Activated T-cell treated with anti-CD3 and anti-CD28 coated beads for 24 hours (primary cell): ENCODE measurements at places on chromosomes 7 and 10.

DNA sequence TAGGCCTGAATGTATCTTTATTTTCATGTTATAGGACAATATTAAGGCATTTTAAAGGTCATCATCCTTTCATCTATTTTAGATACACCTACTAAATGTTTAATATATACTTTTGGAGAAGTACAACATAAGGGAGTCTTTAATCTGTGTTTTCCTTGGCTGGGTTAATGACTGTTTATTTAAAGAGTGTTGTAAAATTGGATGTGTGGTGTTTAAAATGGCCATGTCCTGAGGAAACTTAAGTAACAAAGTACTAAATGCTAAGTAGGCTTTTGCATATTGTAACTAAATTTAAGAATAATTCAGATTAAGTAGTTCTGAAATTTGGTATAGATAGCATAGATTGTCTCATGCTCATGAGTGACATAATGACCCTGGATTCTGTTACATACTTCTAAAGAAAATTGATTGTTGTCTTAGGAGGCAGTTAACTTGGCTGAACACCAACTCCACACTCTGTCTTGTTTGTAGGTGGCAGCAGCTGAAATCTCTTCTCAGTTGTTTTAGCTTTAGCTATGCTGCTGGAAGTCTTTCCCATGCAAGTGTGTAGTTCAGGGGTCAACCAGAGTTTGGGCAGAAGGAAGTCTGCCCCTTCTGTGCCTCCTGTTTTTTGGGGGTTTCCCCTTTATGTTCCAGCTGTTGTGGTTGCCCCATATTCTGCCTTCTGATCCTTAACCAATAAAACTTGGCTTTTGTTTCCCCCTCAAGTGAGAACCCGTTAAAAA, 29.2 kb downstream of the DLD start:
- no peak for DNase-seq

DNA sequence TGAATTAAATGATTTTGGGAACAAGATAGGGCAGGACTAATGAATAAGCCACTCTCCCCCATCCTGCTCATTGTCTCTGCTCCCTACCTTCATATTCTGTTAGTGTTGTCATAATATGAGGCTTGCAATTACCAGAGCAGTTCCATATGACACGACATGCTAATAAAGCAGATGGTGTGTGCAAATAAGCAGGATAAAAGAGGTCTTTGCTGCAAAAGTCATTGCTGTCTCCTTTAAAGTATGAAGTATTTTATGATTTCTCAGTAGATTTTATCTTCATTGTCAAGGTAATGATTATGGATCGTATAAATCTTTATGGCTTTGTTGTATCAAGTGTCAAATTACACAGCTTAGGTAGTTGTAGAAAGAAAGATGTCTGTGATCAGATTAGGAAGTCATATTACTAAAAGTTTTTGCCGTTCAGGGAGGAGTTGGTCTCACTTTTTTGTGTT, 114.8 kb downstream of the SDK1 start:
- no peak for DNase-seq

- no peak for DNase-seq
These were observed 68.9 kb downstream of the NEURL1 start for GRCh38 chr10:103562383-103562782.

- DNase-seq, result no peak
These were observed 149.5 kb downstream of the SEC23IP start for GRCh38 chr10:120041807-120042559.

DNA sequence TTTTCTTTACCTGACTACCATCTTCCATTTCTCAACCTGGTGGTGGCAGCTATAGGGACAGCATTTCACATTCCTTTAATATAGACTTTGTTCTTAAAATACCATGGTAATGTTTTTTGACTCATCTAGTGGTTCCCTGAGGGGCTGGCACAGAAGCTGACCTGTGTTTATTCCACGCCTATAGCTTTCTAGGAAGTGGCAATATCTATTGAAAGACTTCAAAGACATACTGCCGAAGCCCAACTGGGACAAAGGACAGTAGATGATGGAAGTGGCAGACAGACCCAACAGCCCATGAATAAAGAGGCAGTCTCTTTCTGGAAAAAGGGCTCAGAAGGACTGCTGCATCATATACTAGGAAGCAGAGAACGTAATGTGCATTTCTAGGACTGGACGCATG, 11.2 kb downstream of the SUN3 start:
- no peak for DNase-seq

- DNase-seq, result no peak
These were observed 120.0 kb downstream of the MKX start for GRCh38 chr10:27625452-27626211.

DNA sequence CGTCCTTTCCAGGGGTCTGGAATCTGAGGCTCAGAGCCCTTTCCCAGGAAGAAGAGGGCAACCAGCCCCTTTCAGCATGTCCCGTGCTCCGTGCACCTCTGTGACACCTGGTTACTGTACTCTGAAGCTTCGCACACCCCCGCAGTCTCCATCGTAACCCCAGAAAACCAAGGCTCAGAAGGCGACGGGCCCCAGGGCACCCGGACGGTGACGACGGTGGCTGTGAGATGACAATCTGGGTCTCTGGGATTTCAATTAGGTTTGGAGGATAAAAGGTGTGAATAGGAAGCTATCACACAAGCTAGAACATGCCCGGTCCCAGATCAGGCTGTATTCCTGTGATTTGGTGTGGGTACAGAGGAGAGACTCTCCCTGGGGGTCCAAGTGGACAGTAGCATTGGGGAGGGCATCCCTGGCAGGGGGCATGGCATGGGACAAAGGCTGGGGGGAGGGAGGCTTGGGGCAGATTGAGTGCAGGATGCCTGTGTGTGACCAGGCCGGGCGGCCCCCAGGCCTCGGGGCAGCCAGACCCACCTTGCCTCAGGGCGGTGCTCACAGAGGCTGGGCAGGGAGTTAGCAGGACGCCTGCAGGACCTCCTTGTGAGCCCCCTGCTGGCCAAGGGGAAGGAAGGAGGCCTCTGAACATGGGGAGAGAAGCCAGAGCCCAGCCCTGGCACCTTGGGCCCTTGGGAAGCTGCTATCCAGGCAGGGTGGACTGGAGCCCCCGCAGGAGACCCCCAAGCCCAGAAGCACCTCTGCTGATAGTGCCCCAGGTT, 23.4 kb upstream of the PSMG3 start:
- no peak for DNase-seq

GRCh38 chr10:108620821-108621534, 1302.3 kb downstream of the XPNPEP1 start:
- DNase-seq, result no peak

DNA sequence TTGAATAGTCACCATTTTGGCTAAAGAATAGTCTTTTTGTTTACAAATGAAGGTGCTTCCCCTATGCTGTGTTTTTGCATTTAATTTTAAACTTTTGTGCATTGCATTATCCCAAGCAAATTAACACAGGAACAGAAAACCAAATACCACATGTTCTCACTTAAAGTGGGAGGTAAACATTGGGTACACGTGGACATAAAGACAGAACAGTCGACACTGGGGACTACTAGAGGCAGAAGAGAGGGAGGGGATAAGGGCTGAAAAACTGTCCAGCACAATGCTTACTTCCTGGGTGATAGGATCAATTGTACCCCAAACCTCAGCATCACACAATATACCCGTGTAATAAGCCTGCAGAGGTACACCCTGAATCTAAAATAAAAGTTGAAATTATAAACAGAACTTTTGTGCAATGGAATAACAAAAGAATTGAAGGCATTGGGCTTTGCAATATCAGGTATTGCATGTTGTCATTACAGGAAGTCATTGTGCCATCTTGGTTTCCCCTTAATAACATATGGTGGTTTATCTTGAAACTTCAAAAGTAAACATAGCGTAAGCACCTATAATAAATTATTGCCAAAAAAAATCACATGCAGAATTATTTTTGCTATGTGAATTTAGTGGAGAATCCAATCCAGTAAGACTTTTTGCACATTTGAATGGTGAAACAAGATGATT, 16.1 kb downstream of the ADD3 start:
- no peak for DNase-seq

- DNase-seq, result no peak
These were observed 137.7 kb downstream of the WNT2 start for GRCh38 chr7:117185124-117185523.

- peak; percentile 26 for DNase-seq
These were observed 102.1 kb downstream of the OSBPL3 start for GRCh38 chr7:24877790-24878311.

DNA sequence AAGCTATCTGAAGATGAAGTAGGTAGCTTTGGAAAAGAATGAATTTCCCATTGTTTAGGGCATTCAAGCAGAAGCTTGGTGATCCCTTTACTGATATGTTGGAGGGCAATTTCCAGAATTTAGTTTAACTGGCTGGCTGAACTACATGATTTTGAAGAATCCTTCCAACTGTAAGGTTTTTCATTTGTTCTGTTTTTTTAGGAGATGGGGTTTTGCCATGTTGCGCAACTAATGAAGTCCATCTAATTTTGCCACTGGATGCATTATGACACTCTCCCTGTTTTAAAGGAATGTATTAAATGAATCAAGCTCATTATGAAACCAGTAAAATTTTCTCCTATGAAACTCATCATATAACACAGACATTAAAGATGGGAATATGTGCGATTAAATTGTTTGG, 6.1 kb upstream of the DDX50 start:
- DNase-seq, result no peak

DNA sequence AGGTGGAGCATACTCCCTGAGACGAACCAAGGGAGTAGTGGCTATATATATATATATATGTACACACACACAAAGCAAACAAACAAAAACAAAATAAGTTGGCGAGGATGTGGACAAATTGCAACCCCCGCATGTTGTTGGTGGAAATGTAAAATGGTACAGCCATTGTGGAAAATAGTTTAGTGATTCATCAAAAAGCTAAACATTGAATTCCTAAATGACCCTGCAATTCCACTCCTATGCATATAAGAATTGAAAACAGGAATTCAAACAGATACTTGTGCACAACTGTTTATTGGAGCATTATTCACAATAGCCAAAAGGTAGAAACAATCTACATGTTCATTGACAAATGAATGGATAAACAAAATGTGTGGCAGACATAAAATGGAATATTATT, 407.9 kb downstream of the KCNMA1 start:
- no peak for DNase-seq

- DNase-seq, result no peak
These were observed 191.5 kb downstream of the OTUD1 start for GRCh38 chr10:23630376-23630775.

GRCh38 chr7:117248829-117249228, 74.0 kb downstream of the WNT2 start:
- no peak for DNase-seq

DNA sequence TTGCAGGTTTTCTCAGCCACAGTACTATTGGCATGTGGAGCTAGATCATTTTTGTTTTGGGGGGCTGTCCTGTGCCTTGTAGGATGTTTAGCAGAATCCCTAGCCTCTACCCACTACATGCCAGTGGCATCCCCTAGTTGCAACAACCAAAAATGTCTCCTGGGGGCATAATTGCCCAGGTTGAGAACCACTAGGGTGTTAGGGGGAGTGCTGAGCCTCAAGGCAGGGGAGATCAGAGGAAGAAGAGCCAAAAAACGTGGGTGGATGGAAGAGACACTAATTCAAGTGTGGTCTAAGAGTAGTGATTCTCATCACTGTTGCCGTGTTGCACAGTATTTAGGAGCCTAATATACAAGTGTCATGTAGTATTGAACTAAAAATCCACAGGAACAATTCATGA, 31.7 kb upstream of the CCNY start:
- no peak for DNase-seq

DNA sequence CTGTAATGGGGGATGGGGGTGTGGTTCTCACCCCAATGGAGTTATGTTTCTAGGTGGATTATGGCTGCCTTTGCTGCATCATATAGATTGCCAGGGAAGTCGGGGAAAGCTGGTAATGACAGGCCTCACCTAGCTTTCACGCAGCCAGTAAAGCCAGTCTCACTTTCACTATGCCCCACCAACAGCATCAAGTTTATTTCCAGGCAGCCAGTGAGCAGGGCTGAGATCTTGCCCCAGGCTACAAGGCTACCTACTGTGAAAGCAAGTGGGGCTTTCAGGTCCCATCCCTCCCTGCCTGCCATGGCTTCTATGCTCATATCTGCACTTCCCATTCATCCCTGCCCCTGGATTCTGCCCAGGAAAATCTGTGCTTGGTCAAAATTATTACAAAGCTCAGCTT, 61.7 kb upstream of the NXPH1 start:
- DNase-seq, result no peak

- DNase-seq, result no peak
These were observed 27.3 kb downstream of the CSTF2T start for GRCh38 chr10:51672039-51672535.

- no peak for DNase-seq
These were observed 355.6 kb downstream of the RNLS start for GRCh38 chr10:88227342-88228018.

DNA sequence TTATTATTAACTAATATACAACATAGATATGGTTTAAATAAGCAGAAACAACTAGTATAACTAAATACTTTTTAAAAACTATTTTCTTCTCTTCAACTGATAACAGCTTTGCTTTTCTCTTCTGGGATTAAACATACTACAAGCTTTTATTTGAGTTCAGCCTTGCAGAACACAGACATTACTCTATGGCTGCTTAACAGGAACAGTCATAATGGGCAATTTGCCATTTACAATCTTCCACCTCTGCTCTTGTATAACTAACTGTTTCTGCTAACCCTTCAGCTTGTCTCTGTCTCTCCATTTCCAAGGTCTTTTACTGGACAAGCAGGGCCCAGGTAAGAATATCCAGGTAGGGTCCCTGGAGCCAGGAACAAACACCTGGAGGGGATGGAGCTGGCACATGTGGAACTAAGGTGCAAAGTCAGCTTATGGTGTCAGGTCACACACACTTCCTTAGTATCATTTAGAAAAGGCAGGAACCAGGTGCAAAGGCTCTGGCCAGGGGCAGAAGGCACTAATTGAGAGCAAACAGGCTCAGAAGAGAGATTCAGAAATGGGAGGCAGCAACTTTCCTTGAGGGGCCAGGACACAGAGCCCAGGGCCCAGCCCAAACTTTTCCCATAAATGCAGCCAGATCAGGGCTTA, 93.1 kb downstream of the STRA8 start:
- no peak for DNase-seq

DNA sequence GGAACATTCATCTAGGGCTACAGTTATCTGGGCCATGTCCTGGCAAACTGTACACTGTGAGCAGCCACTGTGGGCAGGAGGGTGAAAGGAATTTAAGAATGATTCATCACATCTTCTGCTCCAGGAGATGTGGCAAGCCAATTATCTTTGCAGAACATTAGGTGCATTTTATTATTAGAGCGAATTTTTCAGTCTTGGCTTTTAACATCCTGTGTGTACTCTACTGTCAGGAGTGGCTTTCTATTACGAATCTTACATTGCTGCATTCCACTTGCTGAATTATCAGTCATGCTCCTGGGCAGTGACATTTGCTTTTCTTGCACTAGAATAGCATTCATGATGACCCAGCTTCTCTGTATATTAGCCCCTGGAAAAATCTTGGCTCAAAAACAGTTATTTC, 109.2 kb upstream of the TARP start:
- DNase-seq, result no peak

- DNase-seq, result no peak
These were observed 14.8 kb upstream of the ZMIZ2 start for GRCh38 chr7:44733708-44734481.

- no peak for DNase-seq
These were observed 17.6 kb downstream of the MINDY3 start for GRCh38 chr10:15842556-15843169.
